Stimulated activated CD8-positive, alpha-beta memory T cell treated with anti-CD3 and anti-CD28 coated beads, Interleukin-15, amount 100 ng/mL, for 4 hours (primary cell): ENCODE measurements at places on chromosomes 16 and 17.

GRCh38 chr16:82954224-82954929, 327.6 kb downstream of the CDH13 start:
- no peak for DNase-seq

- no peak for DNase-seq
These were observed 32.4 kb downstream of the SCNN1B start for GRCh38 chr16:23334457-23334853.

- DNase-seq: no peak
These were observed 21.5 kb downstream of the USP22 start for GRCh38 chr17:21021208-21021803.

DNA sequence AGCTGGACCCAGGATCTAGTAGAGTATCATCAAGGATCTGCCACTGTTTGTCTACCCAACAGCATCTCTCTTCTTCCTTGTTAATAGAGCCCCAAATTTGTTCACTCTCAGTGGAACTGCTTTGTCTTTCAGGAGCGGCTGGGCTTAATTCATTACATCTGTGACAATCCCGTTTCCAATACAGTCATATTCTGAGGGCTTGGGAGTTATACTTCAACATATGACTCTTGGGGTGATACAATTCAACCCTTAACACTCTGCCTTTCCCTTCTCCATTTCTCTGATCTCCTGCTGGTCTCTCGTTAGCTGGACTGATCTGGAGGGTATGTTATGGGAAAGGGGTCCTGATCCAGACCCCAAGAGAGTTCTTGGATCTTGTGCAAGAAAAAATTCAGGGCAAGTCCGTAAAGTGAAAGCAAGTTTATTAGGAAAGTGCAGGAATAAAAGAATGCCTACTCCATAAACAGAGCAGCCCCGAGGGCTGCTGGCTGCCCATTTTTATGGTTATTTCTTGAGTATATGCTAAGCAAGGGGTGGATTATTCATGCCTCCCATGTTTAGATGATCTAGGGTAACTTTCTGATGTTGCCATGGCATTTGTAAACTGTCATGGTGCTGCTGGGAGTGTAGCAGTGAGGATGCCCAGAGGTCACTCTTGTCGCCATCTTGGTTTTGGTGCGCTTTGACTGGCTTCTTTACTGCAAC, 42.4 kb downstream of the IQCK start:
- DNase-seq: no peak

DNA sequence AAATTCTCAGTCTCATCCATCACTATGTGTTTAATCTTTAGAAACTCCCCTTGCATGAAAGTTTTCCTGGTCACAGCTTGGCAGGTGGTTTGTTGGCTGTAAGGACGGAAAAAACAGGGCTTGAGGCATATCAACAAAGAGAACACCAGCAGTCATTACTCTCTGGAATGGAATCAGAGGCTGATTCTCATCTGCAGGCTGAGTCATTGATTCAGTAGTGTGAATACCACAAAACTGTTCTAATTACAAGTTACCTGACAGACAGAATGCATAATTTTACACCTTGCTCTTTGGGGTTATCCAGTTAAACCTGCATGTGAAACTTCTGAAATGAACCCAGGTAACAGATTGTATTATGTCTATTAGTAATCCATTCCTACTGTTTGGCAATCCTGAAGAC, 11.5 kb upstream of the SLFN12L start:
- no peak for DNase-seq

GRCh38 chr17:83162035-83162745, 82.8 kb downstream of the METRNL start:
- DNase-seq: no peak

GRCh38 chr17:50845240-50846147, 10.1 kb downstream of the WFIKKN2 start:
- no peak for DNase-seq

DNA sequence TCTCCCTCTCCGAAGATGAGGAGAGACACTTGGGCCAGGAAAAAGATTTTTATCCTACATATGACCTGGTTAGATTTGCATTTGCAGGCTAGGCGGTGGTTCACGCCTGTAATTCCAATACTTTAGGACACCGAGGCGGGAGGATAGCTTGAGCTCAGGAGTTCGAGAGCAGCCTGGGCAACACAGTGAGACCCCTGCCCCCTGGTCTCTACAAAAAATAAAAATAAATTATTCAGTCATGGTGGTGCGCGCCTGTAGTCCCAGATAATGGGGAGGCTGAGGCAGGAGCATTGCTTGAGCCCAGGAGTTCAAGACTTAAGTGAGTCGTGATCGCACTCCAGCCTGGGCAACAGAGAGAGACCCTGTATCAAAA, 7.9 kb upstream of the THAP11 start:
- DNase-seq: no peak

- DNase-seq: no peak
These were observed 121.7 kb upstream of the NLRP1 start for GRCh38 chr17:5705876-5706576.

- DNase-seq: no peak
These were observed 58.8 kb downstream of the UTP18 start for GRCh38 chr17:51319186-51319585.

- DNase-seq: no peak
These were observed 99.2 kb upstream of the ZNF750 start for GRCh38 chr17:82938873-82939620.

DNA sequence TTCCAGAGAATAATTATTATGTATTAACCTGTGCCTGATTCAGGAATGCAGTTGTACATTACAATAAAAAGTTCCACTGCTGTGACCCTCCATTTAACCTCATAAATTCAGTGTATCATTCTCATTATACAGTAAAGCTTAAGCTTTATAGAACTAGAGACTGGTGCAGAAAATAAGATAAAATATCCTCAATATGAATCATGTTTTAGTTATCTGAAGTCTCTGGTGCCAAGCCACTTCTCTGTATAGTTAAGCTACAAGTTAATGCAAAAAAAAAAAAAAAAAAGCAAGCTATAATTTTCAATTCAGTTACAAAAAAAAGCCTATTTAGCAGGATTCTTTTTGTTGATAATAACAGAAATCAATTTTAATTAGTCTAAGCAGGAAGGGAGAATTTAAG, 22.4 kb upstream of the SMIM36 start:
- no peak for DNase-seq

DNA sequence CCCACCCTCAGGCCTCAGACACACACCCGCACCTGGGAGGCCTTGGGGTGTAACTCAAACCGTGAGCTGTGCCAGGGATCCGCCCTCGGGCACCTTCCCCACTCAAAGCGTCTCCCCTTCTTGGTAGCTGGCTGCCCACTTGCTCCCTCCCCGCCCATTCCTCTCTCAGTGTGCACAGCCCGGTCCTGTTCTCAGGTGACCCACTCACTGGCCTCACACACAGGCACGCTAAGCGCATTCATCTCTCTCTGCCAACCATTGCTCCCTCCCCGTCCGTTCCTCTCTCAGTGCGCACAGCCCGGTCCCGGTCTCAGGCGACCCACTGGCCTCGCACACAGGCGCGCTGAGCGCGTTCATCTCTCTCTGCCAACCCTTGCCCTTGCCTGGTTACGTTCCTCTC, 20.8 kb downstream of the WDR45B start:
- DNase-seq: no peak

DNA sequence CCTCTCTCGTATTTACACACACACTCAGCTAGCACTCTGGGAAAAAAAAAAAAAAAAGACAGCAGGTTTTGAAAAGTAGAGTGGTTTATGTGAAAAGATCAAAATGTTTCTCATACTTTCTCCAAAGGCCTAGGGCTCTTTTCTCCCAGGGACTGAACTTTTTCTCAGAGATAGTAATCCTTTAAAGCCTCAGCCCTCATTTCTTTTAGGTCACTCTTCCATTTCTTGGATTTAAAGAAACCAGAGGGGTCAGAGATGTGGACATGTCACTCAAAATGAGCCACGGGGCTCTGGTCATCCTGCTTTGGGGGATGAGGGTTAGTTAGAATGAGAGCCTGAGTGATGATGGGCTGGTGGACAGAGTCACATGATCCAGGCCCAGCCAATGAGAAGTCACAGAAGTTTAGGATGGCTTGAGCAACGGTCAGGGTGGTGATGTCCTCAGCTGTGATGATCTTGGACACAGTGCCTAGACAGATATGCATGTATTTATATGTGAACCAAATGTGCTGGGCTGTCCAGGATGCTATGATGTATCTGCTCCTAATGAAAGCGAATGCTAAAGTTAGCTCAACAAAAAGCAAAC, 33.7 kb upstream of the AXIN2 start:
- no peak for DNase-seq

DNA sequence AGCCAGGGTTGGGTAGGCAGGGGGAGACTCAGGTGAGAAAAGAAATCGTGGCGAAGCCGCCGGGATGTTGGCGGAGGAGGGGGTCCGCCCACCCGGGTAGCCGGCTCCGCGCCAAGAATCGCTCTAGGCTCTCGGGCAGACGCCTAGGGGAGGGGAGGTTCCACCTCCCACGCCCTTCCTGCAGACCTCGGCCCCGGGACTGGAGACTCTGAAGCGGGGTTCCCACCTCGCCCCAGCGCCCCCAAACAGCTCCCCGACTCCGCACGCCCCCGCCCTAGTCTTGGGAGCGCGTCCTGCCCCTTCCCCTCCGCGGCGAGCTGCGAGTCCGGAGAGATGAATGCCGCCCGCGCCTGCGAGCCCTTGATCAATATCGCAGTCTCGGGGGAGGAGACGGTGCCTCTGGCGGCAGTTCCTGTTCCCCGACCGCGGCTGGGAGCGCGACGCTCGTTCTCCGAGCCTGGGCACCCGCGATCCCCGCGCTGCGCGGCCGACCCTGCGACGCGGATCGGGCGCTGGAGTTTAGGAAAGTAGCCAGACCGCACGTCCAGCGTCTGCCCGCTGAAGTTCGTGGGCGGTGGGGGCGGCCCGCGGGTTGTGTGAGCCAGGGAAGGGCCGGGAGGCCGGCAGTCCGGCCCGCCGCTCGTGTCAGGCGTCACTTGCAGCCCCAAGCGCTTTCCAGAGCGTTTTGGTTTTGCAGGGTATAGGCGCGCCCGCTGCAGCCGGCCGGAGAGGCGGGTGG, 790 bp downstream of the CRHR1 start:
- DNase-seq: no peak

- DNase-seq: no peak
These were observed 11.7 kb downstream of the NKIRAS2 start for GRCh38 chr17:42031584-42031983.

GRCh38 chr17:50626037-50626574, 8.6 kb upstream of the ABCC3 start:
- peak; percentile 36 for DNase-seq

DNA sequence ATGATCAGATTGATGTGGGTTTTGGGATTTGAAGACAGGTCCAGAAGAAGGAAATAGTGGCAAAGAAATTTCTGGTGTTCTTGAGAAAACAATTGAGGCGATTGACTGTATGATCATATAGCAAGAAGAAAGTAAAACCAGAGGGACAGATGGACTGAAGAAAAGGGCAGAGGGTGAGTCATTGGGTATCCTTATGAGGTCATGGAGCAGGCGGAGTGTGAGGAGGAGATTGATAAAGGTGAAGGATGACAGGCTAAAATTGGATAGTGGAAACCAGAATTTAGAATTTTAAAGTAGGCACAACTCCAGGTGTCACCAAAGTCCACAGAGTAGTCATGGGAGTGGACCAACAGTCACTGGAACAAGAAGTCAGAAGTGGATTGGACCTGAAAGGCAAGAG, 1.4 kb upstream of the KRT28 start:
- no peak for DNase-seq

- DNase-seq: no peak
These were observed 1.0 kb downstream of the RHBDL3 start for GRCh38 chr17:32266389-32267301.

DNA sequence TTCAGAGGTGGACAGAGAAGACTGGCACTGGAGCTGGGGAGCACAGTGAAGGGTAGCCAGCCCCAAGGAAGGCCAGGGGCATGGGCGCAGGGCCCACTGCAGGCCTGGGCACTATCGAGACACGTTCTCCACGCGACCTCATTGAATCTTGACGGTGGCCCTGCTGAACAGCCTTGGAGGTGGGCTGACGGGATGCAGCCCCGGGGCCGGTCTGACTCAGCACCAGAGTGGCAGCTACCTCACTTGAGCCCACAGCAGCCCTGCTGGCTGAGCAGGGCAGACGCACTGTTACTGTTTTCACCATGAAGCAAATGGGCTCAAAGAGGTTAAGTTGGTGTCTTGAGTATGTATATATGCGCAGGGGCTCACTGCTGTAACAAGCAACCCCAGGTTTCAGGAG, 78.8 kb upstream of the FOXF1 start:
- DNase-seq: no peak

GRCh38 chr16:47581114-47581513, 120.0 kb downstream of the PHKB start:
- no peak for DNase-seq

DNA sequence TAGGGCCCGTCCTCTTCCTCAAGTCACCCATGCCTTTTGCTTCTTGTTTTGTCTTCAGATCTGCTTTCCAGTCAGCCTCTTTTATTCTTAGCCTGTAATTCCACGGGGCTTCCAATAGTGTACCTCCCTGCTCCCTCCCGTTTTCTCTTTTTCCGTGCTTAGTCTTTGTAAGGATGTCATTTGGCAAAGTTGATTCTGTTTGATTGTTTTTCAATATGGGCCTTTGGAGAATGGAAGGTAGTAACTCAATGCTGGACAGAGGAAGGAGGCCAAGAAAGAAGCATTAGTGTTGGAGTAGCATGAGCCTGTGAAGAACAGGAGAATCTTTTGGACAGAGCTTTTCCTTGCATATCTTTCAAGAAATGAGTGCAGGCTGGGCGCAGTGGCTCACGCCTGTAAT, 6.5 kb downstream of the WWP2 start:
- no peak for DNase-seq

- no peak for DNase-seq
These were observed 3.0 kb downstream of the DLX4 start for GRCh38 chr17:49971848-49972485.

DNA sequence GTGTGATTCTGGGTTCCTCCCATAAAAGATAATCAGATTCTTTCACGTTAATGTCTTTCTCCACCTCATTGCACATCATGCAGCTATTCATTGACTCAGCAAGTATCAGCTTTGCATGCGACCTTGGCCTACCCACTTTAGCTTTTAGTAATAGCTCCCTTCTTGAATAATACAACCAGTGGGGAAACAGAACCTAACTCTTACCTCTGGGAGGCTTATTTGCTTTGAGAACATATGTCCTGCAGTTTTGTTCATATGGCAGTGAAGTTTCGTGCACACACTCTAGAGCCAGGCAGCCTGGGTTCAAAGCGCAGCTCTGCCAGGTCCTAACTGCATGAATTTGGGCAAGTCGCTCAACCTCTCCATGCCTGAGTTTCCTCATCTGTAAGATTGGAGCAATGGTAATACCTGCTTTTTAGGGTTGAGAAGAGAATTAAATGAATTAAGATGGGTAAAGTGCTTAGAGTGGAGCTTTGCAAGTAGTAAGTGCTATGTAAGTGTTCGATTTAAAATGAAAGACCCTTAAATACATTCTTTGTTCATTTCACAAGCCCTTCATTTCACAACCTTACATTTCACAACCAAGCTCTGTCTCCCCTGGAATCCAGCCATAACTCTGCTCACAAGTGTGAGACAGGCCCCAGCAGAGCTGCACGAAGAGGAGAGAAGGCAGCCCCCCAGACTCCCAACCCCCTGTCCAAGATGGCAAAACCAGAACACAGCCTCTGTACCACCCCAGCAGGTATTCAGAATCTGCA, 29.3 kb downstream of the MAPT start:
- DNase-seq: no peak
